ENCODE measurements at places on chromosomes 3 and 15.

GRCh38 chr3:169150920-169151319 lies 512.6 kb downstream of the MECOM start:
- DNase-seq: no peak

- DNase-seq: peak; percentile 41
Observed at GRCh38 chr3:72665701-72666446, 182.4 kb downstream of the SHQ1 start.

- DNase-seq: no peak
Observed at GRCh38 chr3:34346656-34347055, 548.2 kb downstream of the PDCD6IP start.

DNA sequence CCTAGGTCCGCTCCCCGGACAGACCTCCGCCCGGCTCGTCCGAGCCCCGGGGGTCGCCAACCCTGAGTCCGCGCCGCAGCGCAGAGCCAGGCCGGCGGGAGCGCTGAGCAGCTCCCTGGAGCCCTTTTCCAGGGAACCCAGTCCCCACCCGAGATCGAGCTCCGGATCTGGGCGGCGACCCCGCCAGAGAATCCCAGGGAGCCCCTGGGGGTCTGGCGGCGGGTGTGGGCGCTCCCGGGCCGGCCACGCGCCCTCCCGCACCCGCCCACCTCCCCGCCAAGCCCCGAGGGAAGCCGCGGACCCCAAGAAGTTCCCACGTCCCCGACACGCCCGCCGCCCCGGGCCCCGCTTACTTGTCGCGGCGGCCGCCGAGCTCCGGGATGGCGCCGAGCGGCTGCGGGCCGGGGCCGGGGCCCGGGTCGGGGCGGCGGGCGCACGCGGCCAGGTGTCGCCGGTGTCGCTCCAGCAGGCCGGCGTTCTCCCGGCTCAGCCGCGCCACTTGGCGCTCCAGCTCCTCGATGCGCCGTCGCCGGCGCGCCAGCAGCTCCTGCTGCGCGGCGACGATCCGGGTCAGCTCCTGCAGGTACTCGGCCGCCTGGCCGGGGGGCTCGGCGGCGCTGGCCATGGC lies 137.7 kb downstream of the NUP210 start:
- DNase-seq: no peak

DNA sequence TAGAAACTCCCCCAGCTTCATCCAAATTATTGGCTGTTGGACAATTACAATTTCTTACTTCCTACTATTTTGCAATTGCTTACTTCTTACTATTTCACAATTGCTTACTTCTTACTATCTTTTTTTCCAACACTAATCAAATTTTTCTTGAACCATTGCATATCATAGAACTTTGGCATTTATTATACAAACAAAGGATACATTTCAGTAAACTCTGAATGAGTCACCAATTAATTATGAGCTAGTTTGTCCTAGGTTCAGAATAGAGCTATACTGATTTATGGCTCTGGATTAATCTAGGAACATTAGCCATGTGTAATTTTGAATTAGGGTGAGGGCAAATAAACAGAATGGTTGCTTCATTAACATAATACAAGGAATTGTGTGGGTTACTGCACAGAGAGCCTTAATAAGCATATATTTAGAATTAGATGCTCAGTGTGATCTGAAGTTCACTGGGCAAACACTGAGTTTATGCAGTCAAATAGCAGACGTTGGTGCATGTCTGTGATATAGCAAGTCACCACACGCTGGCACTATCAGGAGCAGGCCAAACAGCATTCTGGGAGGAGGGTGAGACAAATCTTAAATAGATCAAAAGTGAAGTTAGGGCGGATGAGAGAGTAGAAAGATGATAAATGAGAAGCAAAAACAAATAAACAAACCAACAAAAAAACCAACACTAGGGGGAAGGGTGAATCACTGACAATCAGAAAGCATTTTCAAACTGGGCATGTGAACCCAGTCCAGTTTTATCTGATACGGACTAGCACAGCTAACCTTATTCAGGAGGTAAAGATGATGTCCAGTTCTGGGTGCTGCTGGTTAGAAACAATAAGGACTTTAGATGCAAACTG lies 21.5 kb downstream of the GABRR3 start:
- DNase-seq: peak; percentile 18

- peak; percentile 83 for DNase-seq
Observed at GRCh38 chr3:99842826-99843589, 25.3 kb downstream of the CMSS1 start.

DNA sequence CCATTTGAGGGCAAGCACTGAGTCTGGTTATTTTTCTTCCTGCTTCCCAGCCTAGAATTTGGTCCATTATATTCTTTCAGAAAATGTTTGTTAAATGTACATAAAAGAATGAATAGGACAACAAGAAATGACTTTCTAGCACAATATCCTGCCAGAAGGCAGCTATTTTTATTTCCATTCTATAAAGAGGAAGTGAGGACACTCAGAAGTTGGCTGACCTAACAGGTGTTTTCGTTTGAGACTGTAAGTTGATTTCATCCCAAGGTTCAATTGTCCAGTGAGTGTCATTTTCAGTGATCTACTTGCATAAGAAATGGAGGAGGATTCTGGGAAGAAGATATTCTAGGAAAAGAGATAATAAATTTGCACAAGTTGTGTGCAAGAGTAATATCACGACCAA lies 191.9 kb upstream of the POU1F1 start:
- no peak for DNase-seq

GRCh38 chr3:12194209-12194608 lies 35.5 kb upstream of the TIMP4 start:
- peak; percentile 94 for DNase-seq

DNA sequence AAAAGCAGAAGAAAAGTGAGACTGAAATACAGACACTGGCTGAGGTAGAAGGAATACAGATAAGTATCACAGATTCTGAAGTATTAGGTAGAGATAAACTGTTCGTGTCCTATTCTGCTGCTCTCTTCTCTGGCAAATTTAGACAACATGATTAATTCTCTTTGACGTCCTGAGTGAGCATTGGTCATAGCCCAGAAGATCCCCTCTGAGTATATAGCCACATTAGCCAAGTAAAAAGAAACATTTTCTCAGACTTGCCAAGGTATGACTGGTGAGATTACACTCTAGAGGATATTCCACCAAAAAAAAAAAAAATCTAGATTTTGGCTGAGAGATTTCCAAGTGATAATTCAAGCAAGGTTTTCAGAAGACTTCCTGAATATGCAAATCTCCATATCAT lies 111.4 kb upstream of the ALCAM start:
- DNase-seq: no peak

DNA sequence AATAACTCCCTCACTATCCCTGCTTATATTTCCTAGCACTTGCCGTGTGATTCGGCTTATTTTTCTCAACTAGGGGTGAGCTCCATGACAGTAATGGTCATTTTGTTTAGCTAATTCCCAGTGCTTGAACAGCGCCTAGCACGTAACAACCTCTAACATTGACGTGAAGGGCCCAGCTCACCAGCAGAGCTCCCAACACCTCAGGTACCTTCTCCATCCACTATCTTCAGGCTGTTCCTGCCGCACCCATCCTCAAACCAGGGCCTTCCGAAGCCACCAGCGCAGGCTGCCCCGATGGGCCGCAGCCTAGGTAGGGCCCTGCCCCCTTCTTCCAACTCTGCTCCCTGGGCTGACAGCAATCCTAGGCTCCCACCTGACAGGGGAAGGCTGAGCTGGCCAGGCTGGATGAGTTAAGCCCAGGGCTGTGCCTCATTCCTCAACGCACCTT lies 751 bp upstream of the RPS17 start:
- peak; percentile 35 for DNase-seq

DNA sequence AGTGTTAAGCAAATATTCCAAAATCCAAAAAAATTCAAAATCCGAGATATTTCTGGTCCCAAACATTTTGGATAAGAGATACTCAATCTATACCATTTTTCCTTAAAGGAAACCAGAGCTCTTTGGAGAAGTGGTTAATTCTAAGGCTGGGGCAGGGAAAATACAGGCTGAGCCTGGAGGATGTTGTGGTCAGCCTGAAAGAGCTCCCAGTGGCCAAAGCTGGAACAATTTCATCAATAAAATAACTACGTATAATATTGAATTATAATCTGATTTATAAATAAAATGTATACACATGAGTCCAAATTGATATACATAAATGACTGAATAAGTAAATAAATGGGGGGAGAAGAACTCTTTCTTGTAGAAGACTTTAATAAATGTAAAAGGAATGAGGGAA lies 24.6 kb downstream of the PPARG start:
- no peak for DNase-seq

GRCh38 chr3:127209840-127210653 lies 17.1 kb downstream of the PRR23E start:
- no peak for DNase-seq

GRCh38 chr3:14305324-14305723 lies 97.1 kb upstream of the SLC6A6 start:
- DNase-seq: peak; percentile 31

GRCh38 chr3:196063049-196063448 lies 18.8 kb downstream of the TFRC start:
- peak; percentile 73 for DNase-seq

DNA sequence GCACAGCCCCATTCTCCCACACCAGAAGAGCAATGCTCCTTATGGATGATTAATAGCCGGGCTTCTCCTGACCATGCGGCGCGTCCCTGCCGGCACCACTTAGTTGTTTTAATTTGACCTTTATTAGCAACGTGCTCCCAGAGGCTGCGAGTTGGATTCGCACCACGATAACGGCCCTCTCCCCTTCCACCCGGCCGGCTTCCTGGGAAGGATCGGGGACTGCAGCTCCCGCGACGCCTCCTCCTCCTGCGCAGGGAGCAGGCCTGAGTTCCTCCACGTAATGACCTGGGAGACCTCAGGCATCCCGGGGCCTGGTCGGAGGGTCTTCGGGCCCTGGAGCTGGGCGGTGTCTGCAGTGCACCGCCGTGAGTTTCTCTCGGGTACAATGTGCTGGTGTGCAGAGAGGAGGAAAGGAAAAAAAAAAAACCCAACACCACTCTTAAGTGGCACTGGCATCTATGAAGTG lies 243.3 kb upstream of the TOPAZ1 start:
- DNase-seq: no peak

DNA sequence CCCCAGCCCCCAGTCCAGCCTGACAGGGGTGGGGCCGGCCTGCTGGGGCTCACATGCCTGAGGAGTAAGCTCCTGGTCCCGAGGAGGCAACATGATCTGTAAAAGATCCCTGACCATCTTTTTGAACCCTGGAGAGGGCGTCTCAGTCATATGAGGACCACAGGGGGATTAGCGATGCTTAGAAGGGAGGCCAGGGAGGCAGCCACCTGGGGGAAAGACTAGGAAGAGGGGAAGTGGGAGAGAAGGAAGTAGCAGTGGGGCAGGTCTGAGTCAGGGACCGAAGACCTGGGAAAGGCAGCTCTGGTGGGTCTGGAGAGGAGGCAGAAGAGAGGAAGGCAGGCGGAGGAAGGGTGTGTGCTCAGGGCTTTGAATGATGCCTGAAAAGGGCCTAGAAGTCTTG lies 18.9 kb downstream of the PIF1 start:
- DNase-seq: no peak

DNA sequence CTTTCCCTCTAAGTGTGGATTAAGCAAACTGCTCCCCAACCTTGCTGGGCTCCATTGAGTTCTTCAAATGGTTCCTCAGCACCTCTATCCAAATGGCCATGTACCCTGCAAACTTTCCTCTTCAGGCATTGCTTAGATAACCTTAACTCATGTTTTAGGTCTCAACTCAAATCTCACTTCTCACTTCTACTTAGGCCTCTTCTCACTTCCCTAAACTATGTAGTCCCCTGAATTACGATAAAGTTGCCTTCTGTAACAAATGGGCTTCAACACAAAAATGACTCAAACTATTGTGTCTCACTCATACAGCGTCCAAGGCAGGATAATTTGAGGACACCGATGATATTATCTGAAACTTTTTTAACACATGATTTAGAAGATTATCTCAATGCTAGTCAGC lies 62.4 kb upstream of the STAC start:
- no peak for DNase-seq

Measured in choroid plexus epithelial cell (primary cell).